ENCODE measurements at places on chromosomes 16 and 17.

GRCh38 chr16:55264949-55265348, 59.1 kb upstream of the IRX6 start:
- DNase-seq: no peak

- no peak for DNase-seq
Observed at GRCh38 chr16:73019457-73020362, 28.2 kb downstream of the ZFHX3 start.

GRCh38 chr17:66523378-66524200, 221.2 kb downstream of the PRKCA start:
- no peak for DNase-seq

DNA sequence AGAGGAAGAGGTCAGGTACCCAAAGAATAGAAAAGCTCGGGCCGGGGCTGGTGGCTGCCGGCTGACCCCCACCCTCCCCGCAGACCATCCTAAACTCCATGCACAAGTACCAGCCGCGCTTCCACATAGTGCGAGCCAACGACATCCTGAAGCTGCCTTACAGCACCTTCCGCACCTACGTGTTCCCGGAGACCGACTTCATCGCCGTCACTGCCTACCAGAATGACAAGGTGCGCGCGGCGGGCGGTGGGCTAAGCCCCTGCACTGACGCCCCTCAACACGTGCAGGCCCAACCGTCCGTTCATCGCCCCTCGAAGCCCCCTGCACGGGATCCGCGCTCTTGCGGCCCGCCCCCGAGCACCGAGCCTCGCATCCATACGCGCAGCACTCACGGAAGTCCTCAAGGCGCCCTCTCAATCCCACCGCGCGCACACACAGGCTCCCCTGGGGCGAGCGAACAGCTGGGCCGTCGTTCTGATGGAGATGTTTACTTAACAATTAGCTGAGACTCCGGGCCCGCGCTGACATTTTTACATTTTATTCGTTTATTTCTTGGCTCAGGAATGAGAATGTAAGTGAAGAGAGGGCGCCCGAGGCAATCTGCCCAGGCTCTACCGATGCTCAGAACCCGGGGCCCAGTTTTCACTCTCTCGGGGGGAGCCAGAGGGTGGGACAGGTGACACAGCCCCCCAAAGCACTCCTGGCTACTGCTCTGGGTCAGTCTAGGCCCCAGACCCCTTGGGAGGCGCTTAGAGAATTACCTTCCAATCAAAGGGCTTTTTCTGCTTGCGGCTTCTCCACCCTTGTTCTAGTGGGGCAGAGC, 3.5 kb downstream of the TBX2 start:
- no peak for DNase-seq

DNA sequence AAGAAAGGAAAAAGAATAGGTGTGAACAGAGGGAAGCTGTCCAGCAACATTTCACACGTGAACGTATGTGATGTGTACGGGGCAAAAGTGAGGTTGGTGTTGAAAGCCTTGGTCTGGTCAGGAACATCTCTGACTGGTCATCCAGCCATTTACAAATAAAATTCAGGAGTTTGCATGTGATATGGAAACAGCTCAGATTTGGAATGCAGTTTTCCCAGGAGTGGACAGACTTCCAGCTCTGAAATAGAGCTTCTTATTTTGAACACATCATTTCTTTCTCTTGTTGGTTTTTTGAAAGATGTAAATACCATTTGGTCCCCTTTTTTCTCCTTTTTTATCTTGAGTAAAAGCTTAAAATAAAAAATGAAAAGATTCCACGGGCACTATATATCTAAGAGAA, 566.2 kb upstream of the ZFHX3 start:
- no peak for DNase-seq

Measured in CD4-positive, alpha-beta T cell treated with Interleukin-6 for 4 hours (primary cell).